ENCODE measurements at places on chromosomes 13 and 19.
A peak's percentile ranks its signal among the peaks of the same experiment; 100 is the strongest.

DNA sequence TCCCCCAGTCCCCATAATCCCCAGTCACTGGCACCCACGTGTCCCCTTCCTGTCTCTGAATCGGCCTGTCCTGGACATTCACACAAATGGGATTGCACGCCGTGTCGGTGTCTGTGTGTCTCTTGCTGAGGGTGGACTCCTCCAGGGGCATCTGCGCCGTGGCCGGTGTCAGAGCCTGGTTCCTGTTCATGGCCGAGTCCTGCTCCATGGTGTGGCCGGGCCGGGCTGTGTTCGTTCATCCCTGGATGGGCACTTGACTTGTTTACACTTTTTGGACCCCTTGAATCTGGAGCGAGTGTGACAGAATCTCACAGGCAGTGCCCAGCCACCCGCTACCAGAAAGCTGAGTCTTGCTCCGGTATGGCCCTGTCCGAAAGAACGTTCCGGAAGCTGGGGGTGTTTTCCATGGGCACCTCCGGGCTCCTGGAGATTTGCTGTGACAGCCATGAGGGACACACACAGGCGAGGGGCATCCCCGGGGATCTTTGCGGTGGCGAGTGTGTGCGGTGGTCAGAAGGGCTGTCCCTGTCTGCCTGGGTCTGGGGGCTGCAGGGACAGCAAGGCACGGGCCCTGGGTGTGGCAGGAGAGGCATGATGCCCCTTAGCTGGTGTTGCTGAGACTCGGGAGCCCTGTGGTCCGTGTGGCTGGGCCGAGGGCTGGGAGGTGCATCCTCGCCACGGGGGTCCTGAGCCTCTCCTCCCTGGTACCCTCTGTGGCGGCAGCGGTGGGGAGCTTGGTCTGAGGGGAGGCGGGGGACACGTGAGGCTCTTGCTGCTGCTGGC lies 6.4 kb upstream of the MEX3D start:
- DNase-seq, result no peak

DNA sequence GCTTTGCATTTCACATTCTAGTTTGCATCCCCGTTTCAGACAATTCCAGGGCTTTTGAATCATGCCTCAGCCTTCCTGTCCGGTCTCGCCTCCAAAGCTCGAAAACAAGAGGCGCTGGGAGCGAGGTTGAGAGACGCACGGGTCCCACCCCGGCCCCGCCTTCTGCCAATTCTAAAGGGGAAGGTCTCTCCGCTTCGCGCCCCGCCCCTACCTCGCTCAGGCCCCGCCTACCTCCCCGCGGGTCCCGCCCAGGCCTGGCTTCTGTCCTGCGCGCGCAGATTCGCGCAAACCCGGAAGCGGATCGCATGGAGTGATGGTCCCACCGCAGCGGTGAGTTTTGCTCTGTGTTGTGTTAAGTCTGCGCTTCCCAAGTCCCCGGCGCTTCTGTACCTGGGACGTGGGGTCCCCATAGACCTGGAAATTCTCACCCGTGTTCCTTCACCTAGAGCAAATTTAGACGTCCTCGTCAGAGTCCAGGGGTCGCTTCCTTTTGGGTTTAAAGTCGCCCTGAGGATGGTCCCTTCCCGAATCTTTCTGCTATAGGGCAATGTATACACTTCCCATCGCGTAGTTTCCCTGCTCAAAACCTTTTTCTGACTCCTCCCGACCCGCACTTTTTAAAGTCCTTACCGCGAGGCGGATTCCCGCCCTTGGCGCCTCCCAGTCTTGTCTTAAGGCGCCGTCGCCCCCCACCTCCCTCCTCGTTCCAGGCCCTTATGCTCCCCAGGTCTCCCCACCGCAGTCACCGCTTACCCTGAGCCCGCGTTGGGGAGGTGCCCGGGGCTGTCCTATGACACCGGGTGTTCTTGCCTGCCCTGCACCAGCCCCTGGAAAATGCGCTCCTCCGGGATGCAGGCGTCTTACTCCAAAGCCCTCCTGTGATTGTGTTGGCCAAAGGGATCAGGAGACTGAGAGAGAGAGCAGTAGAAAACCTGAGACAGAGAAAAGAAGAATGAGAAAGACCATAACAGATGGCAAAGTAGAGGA lies at the start of gene ZNF845:
ZNF845 (plus strand) TSS at position 287 of the 987 bp plus-strand sequence. CDS start 7,559 bp downstream, outside the sequence.
- peak; percentile 95 for DNase-seq

GRCh38 chr13:81487151-81487550 lies 1146.2 kb upstream of the SPRY2 start:
- DNase-seq, result no peak

GRCh38 chr19:4723595-4724514 lies at the start of gene DPP9:
Gene DPP9, minus strand, starts transcription at chr19:4723842. Its CDS starts 3,936 bp downstream, at chr19:4719906.
- peak; percentile 98 for DNase-seq

GRCh38 chr19:11414544-11414943 lies 4.6 kb downstream of the RGL3 start:
- DNase-seq, result no peak

DNA sequence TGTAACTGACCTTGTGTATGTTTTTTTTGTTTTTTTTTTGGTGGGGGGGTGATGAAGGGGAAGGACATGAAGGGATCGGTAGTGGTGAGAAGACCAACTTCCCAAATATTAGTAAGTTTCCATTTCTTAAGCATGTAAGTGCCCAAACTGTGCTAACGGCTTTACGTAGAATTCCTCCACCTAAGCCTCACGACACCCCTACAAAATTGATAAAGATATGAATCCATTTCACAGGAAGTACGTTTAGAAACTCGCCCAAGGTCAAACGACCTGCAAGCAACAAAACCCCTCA lies 649 bp downstream of the UQCRFS1 start:
- no peak for DNase-seq

GRCh38 chr19:16342002-16342715 lies 17.5 kb downstream of the KLF2 start:
- DNase-seq, result peak; percentile 79

DNA sequence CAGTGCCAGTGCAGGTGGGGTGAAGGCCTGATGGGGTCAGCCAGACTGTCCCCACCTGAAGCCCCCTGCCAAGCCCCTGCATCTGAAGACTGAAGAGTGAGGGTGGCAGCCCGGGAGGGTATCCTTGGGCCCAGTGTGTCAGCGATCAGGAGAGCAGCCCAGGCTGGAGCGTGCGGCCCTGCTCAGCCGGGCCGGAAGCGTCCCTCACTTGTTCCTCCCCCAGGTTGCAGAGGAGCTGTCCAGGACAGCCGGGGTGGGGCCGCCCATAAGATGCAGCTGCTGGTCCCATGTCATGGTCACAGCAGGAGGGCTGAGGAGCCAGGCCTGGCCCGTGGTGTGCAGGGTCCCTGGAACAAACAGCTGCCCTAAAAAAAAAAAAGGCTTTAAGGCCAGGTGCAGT lies 55.4 kb downstream of the KDM4B start:
- no peak for DNase-seq

DNA sequence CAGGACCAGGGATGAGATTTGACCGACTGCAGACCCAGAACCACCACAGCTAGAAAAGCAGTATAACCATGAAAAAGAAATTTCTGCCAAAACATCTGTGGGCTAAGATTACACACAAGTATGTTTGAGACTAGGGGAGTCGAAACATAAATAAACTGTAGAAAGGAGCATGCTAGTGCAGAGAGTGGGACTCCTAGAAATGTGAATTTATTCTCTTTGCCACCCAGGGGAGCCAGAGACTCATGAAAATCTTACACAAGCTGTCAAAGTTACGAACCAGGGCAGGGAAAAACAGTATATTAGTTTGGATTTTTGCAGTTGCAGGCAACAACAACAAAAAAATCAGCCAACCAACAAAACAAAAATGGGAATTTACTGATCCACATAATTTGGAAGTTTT lies 12.3 kb upstream of the HSPH1 start:
- no peak for DNase-seq

DNA sequence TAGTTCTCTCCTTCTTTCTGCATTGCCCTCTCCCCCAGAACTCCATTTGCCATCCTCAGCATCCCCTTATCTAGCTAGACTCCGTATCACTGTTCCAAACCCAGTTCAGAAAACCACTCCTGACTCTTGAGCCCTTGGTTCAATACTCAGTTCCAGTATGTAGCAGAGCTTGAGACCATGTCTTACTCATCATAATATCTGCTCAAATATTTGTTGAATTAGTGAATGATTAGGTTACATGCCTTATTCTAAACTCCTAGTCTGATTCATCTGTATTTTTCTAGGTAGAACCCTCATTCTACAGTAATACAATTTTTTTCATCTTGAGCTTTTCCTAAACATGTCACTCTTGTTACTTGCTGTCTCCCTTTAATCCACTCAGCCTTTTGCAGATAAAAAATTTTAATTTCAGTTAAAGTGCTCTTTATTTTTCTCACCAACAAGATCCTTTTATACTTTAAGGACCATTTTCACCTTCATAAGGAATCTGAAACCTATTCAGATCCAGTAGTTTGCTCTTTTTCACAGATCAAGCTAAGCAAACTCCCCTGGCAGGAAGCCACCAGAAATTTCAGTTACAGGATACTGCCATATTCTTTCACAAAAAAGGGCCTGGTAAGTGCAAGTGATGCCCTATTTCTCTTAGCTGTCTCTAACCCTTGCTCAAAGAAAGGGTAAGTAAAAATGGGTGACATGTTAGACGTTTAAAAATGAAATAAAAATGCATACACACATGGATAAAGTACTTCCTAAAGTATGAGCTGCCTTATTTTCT lies 23.1 kb upstream of the INTS6 start:
- no peak for DNase-seq

GRCh38 chr19:16261584-16262368 lies 62.9 kb upstream of the KLF2 start:
- no peak for DNase-seq

DNA sequence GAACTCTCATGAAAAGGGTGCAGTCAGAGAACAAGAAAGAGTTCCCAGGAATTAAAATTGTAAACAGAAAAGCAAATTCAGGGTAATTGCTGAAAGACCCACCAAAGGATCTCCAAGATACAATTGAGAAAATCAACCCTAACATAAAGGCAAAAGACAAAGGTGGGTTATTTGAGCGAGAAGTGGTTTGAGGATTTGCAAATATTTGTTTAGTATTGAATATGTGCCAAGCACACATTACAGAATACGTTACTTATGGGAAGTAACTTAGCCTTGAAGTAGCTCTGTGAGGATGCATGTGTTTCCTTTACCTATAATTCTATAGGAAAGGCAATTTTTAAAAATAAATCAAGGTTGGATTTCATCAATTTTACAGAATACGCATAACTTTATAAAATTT lies 10.0 kb upstream of the CEACAM21 start:
- no peak for DNase-seq

- DNase-seq, result no peak
These were observed 1.6 kb upstream of the ZBTB7A start for GRCh38 chr19:4068047-4068966.

GRCh38 chr13:90640976-90641375 lies 706.5 kb upstream of the MIR17HG start:
- DNase-seq, result no peak

DNA sequence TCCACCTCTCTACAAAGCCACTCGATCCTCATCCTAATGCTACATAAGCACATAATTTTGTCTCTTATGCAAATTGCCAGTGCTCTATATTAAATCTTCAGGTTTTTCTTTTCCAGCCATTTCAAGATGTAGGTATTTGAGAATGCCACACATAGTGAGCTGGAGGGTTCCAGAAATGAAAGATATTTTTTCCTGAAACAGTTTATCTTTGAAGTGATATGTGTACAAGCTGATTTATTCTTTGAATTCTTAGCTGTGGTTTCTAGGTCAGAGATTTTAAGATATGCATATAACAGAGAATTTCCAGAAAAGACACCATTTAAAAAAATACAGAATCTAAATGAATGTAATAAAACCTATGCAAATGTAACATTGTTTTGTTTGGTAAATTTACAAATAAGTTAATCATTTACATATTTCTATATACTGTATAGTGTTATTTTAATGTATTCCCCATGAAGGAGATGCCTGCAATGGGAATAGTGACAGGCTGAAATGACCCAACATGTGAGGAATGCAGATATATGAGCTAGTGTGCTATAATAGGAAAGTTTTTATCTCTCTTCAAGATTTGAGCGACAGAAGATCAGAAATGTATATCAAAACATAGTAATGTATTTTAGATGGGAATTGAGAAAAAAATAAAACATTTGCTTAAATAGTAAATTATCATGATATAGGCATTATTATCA lies 570.2 kb downstream of the SLITRK1 start:
- no peak for DNase-seq

GRCh38 chr13:61148691-61149315 lies 266.8 kb downstream of the PCDH20 start:
- no peak for DNase-seq

DNA sequence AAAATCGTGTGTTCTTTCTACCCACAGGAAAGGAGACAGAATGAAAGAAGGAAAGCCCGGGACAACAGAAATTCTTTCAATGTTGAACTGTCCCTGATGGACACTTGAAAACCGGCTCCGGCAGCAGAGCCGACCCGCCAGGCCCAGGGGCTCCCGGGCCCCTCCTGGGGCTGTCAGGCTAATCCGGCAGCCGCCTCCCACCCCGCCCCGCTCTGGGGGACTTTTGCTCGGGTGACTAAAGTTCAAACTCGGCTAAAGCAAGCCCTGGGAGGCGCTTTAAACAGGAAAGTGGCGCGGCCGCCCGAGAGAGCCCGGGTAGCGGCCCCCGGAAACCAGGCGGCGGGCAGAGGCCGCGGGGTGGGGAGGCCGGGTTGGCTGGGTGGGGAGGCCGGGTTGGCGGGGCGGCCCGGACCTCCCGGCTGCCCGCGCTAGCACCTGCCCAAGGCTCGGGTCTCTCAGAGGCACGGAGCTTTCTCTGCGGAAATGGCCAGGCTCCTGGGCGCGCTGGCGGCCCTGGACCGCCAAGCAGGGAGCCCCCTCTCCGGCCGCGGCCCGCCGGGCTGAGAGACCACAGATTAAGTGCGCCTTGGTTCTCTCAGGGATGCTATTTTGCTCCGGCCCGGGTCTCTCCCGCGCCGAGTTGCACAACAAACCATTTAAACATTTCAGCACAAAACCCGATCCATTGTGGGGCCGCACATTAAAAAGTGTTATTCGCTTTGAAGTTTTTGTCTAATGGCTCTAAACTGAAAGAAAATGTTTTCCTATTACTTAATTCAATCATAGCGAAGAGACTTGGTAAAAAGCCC lies 2.6 kb upstream of the GSX1 start:
- peak; percentile 17 for DNase-seq

DNA sequence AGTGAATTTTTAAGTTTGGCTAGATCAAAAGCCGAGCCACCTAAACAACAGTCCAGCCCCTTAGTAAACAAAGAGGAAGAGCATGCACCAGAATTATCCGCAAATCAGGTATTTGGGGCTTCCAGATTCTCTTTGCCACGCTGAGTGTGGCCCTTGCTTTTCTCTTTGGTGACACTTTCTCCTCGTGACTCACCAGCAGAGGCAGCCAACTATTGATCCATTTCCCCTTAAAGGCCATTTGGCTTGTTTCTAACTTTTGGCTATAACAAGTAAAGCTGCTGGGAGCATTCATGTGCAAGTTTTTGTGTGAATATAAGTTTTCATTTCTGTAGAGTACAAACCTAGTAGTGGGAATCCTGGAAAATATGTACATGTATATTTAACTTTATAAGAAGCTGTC lies 17.6 kb upstream of the WDR88 start:
- no peak for DNase-seq

DNA sequence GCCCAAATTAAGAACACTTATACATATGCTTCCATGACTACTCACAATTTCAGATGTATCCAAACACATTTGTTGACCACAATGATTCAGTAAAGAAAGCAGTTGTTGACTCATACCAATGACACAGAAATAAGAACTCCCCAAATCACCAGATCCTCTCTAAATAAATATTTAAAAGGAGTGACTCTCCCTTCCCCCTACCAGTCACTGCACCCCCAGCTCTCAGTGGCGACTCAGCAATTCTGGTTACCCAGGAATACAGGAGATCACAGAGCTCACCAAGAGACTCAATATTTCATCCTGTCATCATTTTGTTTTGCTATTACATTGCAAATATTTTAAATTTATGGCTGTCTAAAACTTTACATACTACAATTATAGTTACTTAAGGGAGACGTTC lies 131.5 kb downstream of the RGCC start:
- DNase-seq, result peak; percentile 42

Data from activated T-cell treated with anti-CD3 and anti-CD28 coated beads, Interleukin-2, amount 50 U/mL, for 72 hours (primary cell).